ENCODE measurements at places on chromosomes 3 and 15.

GRCh38 chr15:79635149-79635771, 203.1 kb downstream of the MINAR1 start:
- no peak for DNase-seq

DNA sequence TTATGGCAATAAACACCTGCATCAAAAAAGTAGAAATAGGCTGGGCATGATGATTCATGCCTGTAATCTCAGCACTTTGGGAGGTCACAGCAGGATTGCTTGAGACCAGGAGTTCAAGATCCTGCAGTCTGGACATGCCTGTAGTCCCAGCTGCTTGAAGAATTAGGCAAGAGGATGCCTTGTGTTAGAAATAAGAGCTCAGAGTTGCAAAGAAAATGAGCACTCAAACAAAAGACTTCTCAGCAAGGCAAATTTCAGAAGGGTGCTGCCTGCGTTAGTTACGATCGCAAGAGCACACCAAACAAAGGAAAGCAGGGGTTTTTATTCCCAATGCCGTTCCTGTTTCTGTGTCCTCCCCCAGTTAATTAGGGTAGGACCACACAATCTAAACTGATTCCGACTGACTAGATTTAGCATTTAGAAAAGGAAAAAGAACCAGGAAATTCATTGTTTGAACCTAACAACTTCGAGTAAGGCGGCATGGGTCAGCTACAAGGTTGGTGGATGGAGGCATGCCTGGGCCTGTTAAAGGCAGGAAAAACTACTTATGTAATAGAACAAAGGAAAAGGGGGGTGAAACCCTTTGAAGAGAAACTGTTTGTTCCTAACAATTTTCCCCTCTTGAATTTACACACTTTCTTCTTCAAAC, 55.5 kb downstream of the DLG1 start:
- no peak for DNase-seq

DNA sequence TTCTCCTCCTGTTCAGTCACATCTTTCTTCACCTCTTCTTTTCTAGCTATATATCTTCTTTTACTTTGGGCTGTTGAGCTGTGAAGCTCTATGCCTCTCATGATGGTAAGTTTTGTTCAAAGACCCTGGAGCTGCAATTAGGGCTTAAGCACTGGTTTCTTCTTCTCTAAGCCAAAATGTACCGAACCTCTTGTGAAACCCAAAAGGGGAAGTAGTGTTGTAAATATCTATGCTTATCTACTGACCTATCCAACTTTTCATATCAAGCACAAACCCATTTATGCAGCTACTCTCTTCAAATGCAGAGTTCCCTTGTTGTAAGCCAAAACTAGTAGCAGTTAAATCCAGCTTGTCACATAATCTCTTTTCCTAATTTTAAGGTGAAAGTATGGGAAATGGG, 123.6 kb upstream of the CD96 start:
- DNase-seq, result no peak

DNA sequence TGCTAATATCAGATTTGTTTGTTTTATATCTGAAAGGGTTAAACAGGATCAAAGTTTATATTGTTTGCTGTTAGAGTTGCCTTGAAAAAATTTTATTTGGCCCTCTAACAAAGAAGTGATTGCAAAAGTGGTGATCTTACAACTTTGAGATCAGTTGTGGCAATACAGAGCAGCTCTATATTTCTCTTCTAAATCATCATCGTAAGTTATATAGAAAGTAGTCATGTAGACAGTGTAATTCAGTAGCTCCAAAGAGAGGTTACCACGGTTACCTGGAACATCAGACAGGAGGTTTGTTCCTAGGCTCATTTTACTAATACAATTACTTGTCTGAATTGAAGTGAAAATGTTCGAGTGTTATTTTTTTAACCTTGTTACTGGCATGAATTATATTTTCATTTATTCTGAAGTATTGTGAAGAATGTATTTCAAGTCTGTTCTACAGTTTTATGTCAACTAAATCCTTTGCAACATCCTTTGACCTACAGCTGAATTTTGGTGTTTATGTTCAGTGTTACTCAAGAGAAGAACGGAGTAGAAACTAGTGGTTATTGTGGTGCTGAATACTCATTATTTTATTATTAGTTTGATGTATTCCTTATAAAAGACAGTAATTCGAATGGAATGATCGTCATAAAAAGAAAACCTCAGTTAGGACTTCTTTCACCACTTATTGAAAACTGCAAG, 214.2 kb downstream of the NAALADL2 start:
- no peak for DNase-seq

- no peak for DNase-seq
Measured at GRCh38 chr3:51311055-51311454, 74.0 kb upstream of the MANF start.

DNA sequence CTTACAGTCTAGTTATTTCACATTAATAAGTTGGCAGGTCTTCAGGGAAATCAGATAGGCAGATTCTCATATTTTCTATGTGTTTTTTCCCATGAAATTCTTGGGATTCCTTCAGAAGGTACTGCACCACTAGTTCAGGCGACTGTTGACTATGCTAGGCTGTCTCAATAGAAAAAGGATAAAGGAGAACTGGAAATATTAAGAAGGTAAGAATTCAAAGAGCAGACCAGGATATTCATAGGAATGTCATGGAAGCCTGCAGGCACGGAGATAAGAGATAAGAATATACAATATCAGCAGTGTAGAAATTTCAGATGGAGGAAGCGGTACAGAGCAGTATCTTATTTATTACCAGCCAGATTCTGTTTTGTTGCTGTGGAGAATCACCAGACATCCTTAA, 432.1 kb upstream of the MDFIC2 start:
- DNase-seq, result no peak

DNA sequence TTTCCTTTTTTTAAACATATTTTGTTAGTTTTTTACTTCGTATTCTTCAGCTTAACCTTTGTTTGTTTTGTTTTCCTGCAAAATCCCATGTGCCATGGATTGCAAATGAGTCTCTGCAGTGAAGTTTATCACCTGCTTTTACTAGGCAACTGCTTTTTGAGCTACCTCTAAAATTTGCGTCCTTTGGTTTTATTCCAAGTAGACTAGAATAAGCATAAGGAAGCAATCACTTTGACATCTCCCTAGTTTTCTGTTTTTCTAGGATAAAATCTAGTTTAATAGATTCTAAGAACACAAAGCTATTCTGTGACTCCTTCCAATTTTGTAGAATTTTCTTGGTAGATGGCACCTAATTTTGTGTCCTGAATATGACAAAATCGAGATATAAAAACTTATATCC, 1059.2 kb downstream of the OTOL1 start:
- DNase-seq, result no peak

- DNase-seq, result no peak
Measured at GRCh38 chr3:174488527-174488926, 370.6 kb upstream of the NAALADL2 start.

GRCh38 chr3:150469031-150469930, 61.2 kb downstream of the TSC22D2 start:
- no peak for DNase-seq

- DNase-seq, result no peak
Measured at GRCh38 chr3:120424976-120425570, 25.7 kb downstream of the FSTL1 start.

GRCh38 chr3:1477669-1478068, 384.8 kb downstream of the CNTN6 start:
- DNase-seq, result no peak

- no peak for DNase-seq
Measured at GRCh38 chr3:179750720-179751328, 98.0 kb downstream of the USP13 start.

- DNase-seq, result no peak
Measured at GRCh38 chr3:33717616-33717865, 513 bp downstream of the CLASP2 start.

DNA sequence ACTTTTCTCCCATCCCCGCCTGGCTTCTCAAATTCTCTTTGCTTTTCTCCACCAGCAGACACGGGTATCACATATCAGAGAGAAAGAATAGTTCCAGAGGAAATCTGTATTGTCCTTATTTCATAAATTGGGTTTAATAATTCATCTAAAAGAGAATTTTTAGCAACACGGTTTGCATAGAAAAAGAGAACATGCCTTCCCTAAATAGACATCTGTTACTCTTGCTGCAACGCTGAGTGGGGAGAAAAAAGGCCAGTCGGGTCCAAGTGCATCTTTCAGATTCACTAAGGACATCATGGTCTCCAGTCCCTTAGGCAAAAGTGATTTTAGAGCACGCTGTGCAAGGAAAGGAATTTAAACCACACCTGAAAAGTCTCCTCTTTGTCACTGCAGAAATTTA, 201.3 kb downstream of the ABHD5 start:
- DNase-seq, result no peak

DNA sequence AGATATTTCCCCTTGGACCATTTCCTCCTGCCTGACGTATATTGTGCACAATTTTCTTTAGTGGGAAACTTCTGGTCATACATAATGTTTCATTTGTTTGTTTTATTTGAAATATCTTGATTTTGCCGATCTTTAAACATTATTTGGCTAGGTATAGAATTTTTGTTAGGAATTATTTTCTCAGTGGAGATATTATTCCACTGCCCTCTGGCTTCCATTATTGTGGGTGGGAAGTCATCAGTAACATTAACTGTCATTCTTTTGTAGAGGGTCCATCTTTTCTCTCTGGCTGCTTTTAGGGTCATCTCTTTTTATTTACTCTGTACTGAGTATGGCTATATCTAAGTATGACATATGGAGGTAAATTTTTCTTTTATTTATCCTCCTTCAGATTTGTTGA, 135.5 kb upstream of the LIPC start:
- DNase-seq, result no peak

GRCh38 chr15:76073554-76073953, 13.8 kb downstream of the TMEM266 start:
- DNase-seq, result no peak

- DNase-seq, result no peak
Measured at GRCh38 chr3:101667331-101667730, 9.6 kb downstream of the ZBTB11 start.

DNA sequence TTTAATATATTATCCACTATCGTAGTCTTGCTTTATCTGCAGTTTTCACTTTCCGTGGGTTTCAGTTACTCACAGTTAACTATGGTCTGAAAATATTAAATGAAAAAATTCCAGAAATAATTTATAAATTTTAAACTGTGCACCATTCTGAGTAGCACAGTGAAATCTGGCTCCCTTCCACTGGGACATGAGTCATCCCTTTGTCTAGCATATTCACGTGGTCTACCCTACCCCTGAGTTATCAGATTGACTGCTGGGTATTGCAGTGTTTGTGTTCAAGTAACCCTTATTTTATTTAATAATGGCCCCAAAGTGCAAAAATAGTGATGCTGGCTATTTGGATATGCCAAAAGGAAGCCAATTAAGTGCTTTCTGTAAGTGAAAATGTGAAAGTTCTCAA, 539.5 kb upstream of the AGTR1 start:
- no peak for DNase-seq

DNA sequence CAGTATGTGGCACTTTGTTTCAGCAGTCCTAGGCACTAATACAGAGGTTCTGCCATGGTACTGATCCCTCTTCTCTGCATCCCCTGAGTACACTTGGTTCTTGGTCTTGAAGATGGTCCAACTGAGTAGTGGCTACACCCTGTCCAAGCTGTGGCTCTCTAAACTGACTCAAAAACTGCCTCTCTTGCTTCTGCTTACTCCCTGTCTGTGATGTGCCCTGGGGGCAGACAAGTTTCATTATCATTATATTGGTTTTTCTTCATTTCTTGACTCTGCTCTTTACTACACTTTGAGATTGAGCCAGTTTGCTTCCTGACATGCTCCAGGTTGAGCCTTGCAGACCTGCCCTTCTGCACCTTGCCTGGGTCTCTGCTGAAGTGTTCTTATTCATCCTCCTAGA, 18.9 kb upstream of the ST3GAL6 start:
- DNase-seq, result no peak

DNA sequence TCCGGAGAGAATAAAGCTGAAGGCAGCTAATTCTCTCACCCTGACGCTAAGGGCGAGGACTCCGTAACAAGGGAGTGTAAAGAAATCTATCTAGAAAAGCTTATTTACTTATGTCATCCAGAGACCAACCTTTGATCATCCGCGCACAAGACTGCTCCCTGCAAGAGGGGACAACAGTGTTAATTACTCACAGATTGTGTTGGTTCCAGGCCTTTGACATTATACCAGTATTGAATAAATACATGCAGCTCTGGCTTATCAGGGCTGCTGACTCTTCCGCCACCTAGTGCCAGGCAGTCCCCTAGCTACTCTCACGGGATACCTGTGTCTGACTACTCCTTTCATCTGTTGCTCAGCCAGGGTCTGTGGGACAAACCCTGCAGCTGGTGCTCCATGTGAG, 211.7 kb downstream of the DTWD1 start:
- no peak for DNase-seq

- no peak for DNase-seq
Measured at GRCh38 chr3:182315313-182315712, 478.0 kb upstream of the ATP11B start.

DNA sequence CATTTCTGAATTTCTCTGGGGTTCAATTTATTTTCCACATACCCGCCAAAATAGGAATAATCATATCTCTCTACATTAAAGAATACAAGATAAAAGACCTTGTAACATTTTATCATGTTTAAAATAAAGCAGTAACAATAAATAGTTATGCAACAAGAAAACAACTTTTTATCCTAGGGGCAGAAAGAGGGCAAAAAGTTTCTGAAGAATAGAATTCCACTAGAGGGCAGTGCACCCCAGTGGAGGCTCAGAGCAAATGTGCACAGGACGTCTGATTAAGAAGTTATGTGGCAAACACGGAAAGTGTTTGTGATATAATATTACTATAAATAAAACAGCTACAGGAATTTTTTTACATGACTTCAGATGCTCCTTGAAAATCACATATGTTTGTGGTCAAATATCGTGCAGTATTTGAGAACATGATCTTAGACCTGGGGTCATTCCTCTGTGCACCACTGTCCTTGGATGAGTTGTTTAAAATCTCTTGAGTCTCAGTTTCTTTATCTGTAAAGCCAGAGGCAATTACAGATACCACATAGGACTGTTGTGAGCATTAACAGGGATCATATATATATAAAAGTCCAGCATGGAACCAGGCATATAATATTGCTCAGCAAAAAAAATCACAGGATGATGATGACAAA, 13.2 kb upstream of the PIK3R4 start:
- DNase-seq, result peak; percentile 65

GRCh38 chr3:25713341-25713985, 48.8 kb upstream of the TOP2B start:
- no peak for DNase-seq

- no peak for DNase-seq
Measured at GRCh38 chr15:41836713-41837454, 1.8 kb upstream of the PLA2G4B start.

DNA sequence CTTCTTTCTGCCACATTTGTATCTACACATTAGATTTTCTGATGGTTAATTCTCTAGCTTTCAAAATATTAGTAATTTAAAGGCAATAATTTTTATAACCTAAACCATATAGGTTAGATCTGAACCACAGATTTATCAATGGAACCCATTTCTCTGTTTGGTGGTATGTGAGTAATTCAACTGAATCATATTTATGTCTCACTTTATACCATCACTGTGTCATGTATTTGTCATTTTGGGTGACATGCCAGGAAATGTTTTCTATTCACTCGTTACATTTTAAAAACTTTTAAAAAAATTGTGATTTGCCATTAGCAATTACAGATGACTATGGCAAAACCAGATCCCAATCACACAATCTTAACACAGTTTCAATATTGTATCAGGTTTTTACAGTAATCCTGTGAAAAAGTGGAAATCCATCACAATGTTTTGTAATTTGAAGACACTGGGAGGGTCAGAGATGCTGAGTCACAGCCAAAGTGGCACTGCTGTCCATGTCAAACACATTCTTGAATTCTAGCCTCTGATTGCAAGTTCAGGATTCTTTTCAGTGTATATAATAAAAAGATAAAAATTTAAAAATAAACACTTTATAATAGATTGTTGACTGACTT, 356.0 kb upstream of the RBMS3 start:
- DNase-seq, result no peak
